Adipocyte (in vitro differentiated cells): ENCODE measurements at places on chromosomes 12 and 14.

DNA sequence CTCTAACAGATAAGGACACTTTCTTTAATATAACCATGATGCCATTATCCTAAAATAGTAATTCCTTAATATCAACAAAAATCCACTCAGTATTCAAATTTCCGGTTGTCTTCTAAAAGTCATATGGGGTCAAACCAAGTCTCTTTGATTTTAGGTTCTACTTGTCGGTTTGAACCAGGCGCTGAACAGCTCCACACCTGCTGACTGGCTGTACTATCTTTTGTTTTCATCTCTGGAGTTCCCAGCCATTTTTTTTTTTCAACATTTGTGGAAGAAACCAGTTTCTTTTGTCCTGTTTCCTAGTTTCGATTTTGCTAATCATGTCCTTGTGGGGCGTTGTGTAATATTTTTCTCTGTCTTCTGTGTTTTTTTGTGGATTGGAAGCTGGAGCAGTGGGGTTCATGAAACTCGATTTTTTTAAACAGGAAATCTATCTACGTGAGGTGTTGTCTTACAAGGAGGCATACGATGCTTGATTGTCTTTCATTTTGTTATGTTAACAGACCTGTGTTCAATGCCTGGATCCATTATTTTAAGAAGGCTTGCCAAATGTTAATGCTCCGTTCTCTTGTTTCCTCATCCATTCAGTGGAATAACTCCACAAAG lies 50.2 kb downstream of the FZD10 start:
- no peak for DNase-seq

DNA sequence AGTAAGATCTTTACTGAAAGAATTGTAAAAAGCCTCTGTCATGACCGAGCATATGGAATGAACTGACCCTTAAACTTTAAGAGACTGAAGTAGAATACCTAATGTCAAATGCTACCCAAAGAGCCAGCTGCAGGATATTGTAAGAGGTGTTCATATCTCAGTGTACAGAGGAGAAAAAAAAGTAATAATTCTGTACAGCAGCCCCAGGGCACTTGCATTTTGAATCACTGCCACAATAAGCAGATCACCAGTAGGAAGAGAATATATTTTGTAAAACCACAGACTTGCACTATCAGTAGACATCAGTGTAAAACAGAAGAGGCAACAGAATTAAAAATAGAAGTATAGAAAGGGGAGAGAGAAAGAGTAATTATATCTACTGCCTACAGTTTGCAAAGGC lies 162.6 kb downstream of the PPFIA2 start:
- peak; percentile 11 for DNase-seq

DNA sequence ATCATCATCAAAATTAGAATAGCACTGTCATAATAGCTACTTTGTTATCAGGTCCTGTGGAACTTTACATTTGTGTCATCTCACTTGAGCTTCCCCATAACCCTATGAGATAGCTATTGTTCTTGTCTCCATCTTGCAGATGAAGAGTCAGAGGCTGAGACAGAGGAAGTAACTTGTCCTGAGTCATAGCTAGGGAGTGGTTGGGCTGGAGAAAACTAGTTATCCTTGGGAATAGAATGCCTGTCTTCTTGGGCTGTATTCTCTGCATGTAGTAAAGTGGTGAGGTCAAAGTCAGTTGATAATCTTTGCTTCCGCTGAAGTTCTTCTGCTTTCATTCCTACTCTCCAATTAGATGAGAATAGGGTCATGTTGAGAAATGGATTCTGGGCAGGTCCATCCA lies 117.0 kb downstream of the SMOC1 start:
- DNase-seq, result no peak

DNA sequence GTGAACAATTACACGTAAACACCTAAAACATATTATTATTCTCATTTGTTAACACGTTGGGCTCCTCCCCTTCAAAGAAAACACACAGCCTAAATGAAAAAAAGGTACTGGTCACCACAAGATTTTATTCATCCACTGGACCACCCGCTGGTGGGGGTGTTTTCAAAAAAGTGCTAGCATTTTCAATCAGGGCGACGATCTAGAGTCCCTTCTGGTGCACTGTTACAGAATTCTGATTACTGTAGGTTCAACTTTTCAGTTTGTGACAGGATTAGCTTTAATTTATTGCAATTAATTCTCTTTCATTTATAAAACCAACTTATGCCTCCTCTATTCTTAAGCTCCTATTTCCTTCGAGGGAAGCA lies 443 bp downstream of the MAGOHB start:
- no peak for DNase-seq

DNA sequence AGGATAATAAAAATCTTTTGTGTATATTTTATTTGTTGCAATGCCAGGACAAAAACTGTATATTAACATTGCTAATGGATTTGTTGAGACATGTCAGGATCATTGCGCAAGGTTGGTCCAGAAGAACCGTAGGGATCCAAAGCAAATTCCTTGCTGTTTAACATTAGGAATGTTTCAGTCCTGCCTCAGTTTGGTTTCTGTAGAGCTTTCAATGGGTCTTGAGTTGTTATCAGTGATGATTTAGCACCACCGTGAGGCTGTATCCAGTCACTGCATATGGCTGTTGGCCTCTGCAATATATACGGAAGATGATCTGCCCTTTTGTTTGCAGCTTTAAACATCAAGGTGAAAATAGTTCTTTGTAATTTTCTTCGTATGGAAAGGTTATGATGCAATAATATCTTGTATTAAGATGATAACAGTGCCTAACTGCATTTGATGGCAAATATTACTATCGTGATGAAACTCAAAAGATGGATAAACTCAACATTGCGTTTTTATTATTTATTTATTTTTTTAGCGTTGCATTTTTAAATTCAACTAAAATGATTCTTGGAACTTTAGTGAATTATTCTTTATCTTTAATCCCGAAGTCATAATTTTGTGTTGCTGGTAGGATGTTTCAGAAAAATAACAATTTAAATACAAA lies 231.2 kb downstream of the AKAP6 start:
- peak; percentile 95 for DNase-seq

DNA sequence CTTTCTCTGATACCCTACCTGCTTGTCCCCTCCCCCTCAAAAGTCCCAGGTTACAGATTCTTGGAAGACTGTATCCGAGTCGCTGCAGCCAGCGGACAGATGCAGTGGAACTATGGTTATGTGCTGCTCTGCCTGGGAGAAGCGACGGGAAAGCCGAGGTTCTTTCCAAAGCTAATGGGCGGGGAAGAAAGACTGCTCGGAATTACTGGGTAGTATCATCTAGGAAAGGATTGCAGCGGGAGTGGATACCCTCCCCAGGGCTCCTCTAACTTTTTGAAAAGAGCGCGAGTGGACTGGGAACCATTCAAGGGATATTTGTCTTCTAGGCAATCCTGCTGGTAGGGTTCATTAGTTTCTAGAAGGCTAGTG lies 1.4 kb downstream of the PTHLH start:
- no peak for DNase-seq

DNA sequence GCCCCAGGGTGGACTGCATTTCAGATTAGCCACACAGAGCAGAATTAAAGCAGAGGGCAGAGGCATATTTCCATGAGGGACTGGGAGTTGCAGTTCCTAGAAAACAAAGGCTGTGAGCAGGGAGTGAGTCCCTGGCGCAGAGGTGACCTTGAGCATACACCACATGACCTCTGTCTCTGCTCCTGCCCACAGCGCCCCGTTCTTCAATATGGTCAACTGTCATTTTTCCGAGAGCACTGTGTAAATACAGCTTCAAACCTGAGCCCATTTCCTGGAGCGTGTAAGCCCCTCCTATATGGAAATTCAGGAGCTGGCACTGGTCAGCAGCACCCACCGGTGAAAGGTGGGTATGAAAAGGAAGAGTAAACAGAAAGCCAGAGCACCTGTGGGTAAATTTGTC lies 192.2 kb upstream of the PELI2 start:
- no peak for DNase-seq

DNA sequence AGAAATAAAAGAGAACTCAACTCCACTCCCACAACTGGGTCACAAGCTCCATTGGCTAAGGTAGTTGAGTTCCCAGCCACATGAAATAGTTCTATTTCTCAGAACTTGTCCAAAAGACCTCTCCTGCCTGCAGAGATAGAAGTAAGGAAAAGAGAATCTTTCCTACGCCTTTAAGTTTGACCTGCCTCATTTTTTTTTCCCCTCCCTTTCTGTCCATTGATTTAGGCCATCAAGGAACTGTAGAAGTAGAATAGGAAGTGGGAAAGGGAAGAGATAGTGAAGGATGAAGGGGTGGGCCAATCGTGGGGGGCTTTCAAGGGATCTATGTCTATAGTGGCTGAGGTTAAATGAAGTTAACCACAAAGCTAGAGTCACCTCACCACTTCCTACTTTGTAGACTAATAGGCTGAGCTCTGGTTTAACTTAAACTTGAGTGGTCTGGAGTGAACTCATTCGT lies 13.9 kb upstream of the NUDT4 start:
- no peak for DNase-seq

- DNase-seq, result no peak
Observed at GRCh38 chr14:35506927-35507326, 27.0 kb upstream of the INSM2 start.

GRCh38 chr14:53533384-53533970 lies 380.4 kb upstream of the DDHD1 start:
- no peak for DNase-seq

- peak; percentile 7 for DNase-seq
Observed at GRCh38 chr14:101402936-101403660, 158.2 kb upstream of the DIO3 start.

- no peak for DNase-seq
Observed at GRCh38 chr12:32826807-32827412, 69.7 kb downstream of the PKP2 start.

DNA sequence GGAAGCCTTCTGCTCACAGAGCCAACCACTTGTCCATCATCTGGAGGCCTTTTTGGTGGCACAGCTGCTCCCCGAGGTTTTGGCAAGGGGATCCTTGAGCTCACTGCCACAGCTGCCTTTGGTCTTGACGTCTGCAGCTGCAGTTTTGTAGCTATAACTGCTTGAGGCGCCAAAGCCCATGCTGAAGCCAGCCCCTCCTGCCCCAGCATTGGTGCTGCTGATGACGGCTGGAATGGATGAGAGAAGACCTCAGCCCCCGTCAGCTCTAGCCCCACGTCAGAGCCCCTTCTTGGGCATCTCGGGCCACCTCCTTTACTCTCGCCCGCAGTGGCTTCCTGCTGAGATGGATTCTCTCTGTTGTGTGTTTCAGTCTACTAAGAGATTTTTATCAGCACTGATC lies 12.3 kb upstream of the KRT74 start:
- DNase-seq, result no peak

GRCh38 chr12:108653082-108653516 lies 19.4 kb upstream of the SELPLG start:
- DNase-seq, result peak; percentile 32

DNA sequence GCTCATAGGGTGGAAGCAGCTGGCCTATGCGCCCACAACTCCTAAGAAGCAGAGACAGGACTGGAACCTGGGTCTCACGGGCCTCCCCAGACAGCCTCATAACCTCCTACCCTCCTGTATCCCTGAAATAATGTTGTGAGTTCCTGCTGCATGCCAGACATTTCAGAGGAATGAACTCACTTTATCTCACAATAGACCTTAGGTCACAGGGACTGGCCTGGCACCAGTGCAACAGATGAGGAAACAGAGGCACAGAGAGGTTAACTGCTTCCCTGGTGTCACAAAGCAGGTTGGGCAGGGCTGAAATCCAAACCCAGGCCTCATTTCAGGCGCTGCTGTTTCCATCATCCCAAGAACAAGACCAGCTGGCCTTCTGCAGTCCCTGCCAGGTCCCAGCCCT lies 5.3 kb downstream of the PHETA1 start:
- DNase-seq, result peak; percentile 26

DNA sequence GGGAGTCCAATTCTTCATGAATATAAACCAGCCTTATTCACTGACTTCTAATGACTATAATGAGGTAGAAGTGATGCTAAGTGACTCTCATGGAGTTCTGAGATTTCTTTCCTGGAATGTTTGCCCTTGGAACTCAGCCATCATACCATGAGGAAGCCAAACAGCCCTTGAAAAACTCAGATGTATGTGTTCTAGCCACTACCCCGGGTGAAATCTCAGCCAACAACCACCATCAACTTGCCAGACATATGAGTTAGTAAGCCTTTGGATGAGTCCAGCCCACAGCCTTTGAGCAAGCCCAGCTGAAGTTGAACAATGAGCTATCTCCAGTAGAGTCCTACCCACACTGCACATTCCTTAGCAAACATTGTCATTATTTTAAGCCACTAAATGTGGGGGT lies 149.5 kb downstream of the SLC6A15 start:
- peak; percentile 21 for DNase-seq

GRCh38 chr14:36315159-36315853 lies 5.1 kb downstream of the MBIP start:
- no peak for DNase-seq

- DNase-seq, result no peak
Observed at GRCh38 chr14:63659726-63660125, 18.1 kb upstream of the WDR89 start.

- DNase-seq, result peak; percentile 33
Observed at GRCh38 chr14:69586404-69586803, 11.7 kb upstream of the CCDC177 start.

GRCh38 chr14:31827325-31827724 lies 249.8 kb upstream of the ARHGAP5 start:
- no peak for DNase-seq

DNA sequence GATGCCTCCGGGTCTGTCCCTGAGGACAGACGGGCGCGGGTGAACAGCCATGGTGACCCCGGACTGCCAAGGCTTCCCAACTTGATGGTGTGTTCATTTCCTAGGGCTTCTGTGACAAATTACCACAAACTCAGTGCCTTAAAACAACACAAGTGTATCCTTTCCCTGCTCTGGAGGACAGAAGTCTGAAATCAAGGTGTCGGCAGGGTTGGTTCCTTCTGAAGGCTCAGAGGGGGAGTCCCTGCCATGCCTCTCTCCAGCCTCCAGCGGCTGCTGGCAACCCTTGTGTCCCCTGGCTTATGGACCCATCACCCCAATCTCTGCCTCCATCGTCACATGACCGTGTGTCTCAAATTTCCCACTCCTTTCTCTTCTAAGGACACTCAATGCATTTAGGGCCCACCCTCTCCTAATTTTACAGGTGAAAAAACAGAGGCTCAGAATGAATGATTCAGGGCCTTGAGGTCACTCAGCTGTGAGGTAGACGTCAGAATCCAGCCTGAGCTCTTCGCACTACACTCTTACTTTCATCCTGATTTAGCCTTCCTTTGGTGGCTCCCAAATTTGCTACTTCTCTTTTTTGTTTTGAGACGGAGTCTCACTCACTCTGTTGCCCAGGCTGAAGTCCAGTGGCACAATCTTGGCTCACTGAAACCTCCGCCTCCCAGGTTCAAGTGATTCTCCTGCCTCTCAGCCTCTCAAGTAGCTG lies 45.4 kb downstream of the VCPKMT start:
- DNase-seq, result no peak

DNA sequence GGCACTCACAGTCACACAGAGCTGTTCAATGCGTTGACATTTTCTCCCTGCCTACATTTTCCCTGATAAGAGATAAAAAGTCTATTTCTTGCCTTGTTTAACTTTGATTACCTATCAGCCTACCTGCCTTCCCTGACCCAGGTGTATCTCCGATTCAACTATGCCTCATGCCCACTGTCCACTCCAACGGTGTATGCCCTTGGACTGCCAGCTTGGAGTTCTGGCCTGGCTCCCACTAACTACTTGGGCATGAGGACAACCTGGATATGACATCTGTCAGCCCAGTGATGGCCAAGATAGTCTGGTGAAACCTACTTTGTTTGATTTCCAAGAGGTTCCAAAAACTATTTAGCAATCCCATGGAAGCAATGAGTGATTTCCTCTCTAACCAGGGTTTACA lies 93.0 kb upstream of the PELI2 start:
- DNase-seq, result no peak
